ENCODE measurements at places on chromosomes 5 and 9.

DNA sequence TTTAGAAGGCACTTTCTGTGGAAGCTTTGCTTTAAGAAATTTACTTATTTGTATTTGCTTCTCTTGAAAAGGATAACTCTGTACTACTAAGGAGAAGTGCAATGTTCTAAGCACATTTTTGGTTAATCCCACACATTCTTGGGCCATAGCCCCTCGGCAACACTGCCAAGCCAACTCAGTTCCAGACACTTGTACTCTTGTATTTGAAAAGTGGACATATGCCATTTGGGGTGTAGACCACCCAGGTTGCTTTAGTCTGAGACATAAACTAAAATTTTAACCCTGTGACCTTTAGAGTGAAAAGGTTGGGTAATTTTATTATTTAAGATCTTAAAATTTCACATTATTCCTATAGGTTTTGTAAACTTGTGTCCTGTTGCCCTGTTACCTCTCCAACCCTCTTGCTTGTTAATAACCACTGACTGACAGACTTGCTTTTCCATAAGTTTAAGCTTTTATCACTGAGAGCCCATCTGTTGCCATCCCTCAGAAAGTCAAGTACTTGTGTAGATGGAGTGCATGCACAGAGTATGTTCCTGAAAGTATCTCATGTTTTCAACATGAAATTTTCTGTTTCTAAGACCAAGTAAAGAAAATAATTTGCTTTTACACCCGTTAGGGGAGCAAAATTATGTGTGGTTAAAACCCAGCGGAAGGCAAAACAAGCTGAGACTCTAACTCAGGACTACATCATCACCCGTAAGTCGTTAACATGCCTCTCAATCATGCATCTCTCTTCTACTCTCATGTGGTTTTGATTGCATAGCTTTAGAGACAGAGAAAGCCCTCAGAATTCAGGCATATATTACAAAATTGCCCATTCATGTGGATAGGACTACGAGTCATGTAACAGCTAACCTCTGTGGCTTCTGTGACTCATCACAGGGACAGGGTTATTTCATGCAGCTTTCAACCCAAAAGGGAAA, 117.3 kb downstream of the GDNF start:
- DNase-seq = peak; percentile 88

- DNase-seq = no peak
These were observed 39.2 kb downstream of the GPR107 start for GRCh38 chr9:130092910-130093309.

GRCh38 chr5:116564312-116564711, 10.3 kb downstream of the SEMA6A start:
- no peak for DNase-seq

- DNase-seq = no peak
These were observed 1048.7 kb upstream of the NUDT12 start for GRCh38 chr5:104611135-104611767.

DNA sequence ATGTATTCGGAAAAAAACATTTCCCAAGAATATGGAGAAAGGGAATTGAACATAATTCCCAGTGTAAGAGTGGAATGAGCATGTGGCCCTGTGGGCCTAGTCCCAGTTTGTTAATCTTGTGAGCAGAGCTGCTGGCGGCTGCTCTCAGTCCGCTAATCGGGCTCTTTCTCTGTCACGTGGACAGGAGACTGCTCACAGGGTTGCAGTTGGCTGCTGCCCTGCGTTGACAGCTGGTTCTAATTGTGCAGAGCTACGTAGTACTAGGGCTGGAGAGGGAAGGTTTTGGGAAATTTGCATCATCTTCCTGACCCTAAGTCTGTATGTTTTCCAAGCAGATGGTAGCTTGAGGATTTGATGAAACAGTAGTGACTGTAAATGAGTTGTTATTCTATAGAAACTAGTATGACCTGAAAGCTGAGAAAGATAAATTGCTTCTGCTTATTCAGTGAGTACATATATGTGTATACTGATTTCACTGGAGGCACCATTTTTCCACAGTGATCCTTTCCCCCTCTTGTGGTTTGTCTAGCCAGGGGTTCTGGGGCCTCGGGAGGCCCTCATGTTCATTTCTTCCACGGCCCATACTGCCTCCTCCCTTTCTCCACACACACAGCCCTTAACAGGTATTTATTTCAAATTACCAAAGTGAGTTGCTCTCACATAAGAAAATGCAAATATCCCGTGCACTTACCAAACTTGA, 100.6 kb downstream of the ANGPTL2 start:
- DNase-seq = no peak

- DNase-seq = no peak
These were observed 125.6 kb downstream of the PAPPA start for GRCh38 chr9:116279230-116279629.

- DNase-seq = no peak
These were observed 61.4 kb upstream of the FST start for GRCh38 chr5:53418826-53419658.

GRCh38 chr5:33401482-33402390, 39.0 kb upstream of the TARS1 start:
- no peak for DNase-seq

DNA sequence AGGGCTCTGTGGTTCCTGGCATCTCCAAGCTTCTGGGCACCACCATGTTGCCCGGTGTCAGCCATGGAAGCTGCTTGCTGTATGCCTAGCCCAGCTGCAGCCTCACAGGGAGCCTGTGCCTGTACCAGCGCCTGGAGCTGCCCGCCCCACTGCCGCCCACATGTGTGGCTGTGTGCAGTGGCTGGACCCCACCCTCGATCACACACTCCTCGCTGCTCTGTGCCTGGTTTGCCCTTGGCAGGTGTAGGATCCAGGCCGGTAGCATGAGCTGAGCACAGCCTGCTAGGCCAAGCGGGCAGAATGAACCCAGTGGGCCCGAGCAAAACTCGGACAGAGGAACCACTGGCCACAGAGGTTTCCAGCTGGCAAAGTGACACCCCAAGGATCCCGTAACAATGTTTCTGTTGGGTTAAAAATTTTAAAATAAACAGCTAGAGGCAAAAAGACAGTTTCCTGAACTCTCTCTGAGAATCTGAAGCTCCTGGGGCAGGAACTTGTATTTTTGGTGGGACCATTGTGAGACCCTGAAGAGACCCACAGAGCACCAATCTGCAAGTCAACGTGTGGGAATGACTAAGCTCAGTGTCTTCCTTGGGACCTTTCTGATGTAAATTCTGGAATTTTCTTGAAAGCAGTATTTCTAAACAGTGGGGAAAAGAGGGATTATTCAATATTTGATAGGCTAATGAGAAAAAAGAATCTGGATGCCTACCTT, 73.1 kb upstream of the CCDC112 start:
- DNase-seq = no peak

- no peak for DNase-seq
These were observed 214.4 kb downstream of the MCTP1 start for GRCh38 chr5:95070453-95070852.

DNA sequence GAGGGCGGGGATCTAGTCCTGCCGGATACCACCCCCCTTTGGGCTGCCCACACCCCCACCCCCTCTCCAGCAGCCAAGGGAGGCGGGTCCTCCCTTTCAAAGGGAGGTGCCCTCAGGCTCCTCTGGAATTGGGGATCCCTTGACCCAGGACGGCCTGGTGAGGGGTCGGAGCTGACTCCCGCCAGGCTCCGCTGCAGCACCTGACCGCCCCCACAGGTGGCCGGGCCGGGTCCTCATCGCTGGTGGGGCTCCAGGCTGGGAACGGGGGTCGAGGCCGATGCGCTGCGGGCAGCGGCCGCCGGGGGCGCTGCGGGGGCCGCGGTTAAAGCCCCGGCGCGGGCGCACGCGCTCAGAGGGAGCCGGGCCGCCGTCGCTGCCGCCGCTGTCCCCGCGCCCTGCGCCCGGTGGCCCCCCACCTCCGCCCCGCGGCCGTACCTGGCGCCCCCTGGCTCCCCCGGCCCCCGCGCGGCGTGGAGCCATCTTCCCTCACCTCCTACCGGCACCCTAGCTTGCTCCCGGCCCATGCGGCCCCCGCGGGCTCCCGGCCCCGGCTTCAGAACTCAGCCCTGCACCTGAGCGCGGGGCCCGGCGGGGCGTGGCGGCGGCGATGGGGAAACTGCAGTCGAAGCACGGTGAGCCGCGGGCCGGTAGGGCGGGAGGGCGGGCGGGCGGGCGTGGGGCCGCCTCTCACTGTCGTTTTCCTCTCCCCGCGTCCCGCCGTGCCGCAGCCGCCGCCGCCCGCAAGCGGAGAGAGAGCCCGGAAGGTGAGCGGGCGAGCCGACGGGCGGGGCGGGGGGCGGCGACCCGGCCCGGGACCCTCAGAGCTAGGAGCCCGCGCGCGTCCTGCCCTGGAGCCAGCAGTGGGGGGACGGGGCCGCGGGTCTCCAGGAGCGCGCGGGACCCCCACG, at the start of gene NKD2:
Gene NKD2 (plus strand): TSS at position 352 of the 908 bp plus-strand sequence. CDS start 256 bp downstream, at position 608.
- no peak for DNase-seq

DNA sequence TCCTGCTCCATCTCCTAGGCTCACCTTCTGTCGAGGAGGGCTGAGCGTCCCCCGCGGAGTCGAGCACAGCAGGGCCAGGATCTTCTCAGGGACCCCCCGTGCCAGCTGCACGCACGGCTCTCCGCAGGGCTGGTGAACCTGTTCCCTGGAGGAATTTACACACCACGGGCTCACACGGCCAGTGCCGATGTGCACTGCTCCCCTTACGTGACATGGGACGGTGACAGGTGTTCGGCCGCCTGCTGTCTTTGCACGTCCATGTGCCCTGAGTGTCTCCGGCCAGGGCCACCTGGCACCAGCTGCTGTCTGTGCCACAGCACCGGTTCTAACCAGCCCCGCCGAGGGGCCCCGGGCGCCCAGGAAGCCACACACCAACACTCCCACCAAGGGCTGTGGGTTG, 8.7 kb upstream of the AGPAT2 start:
- DNase-seq = no peak

DNA sequence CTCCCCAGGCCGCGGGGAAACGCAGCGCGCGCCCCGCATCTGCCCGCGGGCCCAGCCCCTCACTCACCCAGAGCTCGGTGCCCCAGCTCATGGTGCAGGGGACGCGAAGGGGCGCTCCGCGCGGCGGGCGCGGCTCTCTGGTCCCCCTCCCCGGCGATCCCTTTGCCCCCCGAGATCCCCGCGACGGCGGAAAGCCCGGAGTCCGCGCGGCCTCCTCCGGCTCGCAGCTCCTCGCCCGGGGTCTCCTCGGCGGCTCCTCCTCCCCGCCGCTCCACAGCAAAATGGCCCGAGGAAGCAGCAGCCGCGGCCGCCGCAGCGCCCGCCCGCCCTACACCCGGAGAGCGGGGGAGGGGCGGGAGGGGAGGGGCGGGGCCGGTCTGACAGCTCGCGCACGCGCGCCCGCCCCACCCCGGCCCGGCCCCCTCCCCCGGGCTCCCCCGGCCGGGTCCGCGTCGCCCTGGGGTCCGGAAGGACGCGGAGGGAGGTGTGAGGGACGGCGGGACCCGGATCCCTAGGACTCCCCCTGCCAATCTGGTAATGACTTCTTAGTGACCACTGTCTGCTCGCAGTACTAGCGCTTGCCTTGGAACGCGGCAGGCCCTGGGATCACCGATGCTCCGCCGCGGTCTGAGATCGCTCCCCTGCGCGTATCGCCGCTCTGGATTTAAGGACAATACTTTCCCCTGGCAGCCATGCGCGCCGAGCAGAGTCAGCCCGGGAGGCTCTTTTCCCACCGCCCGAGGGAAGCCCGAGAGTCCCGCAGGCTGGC, at the start of gene FNBP1:
Gene FNBP1 (minus strand): TSS at position 305 of the 769 bp plus-strand sequence. CDS start 214 bp downstream, at position 91.
- peak; percentile 62 for DNase-seq

GRCh38 chr9:34220218-34220617, 41.4 kb downstream of the UBAP1 start:
- DNase-seq = no peak
